ENCODE measurements at places on chromosomes 11 and 22.

GRCh38 chr11:60204922-60205321, 22.0 kb upstream of the MS4A6A start:
- no peak for DNase-seq

- DNase-seq = no peak
Measured at GRCh38 chr22:33440756-33441155, 382.6 kb upstream of the SYN3 start.

- DNase-seq = no peak
Measured at GRCh38 chr11:128311742-128312719, 275.3 kb downstream of the ETS1 start.

GRCh38 chr11:74237541-74237940, 66.5 kb downstream of the PPME1 start:
- DNase-seq = no peak

DNA sequence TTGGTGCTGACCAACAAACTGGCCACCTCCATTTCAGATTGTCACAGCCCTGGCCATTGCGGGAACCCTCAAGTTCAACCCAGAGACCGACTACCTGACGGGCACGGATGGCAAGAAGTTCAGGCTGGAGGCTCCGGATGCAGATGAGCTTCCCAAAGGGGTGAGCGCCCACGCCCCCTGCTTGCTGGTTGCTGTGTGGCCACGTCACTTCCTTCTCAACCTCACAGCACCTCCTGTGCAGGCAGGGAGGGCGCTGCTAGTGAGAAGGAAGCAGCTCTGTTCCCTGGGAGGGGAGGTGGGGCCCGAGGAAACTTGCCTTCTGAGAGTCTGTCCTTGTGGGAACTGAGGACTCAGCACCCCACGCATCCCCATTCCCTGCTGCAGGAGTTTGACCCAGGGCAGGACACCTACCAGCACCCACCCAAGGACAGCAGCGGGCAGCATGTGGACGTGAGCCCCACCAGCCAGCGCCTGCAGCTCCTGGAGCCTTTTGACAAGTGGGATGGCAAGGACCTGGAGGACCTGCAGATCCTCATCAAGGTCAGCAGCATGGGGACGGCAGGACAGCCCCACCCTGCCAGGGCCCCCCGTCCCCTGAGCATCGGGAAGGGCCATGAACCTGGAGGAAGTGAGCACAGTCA, 19.3 kb downstream of the POLR3H start:
- no peak for DNase-seq

DNA sequence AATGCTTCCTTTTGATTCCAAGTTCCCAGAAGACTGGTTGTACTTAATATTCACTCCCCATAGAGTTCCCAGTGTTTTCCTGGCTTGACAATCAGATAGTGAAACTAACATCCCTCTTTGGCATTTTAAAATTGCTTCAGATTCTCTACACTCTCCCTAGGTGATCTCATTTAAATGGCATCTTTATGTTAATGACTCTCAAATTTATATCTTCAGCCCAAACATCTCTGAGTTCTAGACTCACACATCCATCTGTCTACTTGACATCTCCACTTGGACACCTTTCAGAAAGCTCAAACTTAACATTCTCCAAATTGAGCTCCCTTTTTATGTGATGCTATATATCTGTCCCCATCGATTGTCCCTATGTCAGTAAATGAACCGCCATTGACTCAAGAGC, 232.0 kb downstream of the NTM start:
- no peak for DNase-seq

DNA sequence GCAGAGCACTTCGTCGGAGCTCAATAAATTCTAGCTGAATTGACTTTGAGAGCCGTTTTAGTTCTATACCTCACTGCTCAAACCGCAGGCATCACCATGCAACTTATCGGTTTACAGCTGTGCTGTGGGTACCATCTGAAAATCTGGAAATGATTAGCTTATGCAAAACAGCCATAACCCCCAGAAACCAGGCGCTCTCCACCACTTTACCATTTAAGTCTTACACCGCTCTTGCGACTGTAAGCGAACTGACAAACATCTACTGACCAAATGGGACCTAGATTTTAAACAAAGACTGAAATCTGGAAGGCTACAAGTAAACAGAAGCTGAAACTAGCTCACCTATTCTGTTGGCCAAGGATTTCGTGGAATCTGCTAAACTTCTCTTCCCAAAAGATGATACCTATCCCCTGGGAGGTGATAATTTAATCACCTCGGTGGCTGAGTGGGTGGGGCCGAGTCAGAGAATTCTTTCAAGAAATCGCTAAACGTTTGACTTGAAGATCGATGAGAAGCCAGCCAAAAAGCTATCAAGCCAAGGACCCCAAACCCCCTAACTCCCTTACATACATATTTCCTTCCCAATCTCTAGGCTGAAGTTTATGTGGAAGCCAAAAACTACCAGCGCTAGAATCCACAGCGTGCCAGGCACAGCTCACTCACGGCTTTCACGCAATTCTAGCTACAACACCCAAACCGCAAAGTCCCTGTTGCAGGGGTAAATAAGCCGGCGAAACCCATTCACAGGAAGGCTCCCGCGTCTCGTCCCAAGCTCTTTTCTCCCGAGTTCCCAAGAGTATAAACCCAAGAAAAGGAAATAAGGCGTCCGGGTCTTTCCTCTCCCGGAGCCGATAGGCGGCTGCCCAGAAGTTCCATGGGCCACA, 644 bp downstream of the SPTY2D1 start:
- DNase-seq = peak; percentile 39

- DNase-seq = peak; percentile 39
Measured at GRCh38 chr11:17571431-17572358, 24.6 kb downstream of the OTOG start.

DNA sequence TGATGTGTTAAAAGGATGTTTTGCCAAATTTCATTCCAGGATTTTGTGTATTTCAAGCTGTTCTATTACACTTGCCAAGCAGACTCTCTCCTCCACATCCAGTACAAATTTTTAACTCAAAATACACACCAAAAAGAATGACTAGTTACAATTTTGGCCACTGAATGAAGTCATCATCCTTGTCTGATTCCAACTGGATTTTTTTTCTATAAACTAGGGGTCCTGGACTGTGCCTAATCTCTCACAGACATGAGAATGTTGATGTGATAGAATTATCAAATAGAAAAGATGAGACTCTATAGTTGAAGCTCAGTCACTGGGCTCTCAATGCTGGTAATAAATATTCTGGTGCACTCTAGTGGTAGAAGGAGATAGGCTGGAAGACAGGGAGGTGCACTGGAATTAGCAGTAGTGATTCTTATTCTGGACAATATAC, 85.8 kb downstream of the FANCF start:
- DNase-seq = no peak

DNA sequence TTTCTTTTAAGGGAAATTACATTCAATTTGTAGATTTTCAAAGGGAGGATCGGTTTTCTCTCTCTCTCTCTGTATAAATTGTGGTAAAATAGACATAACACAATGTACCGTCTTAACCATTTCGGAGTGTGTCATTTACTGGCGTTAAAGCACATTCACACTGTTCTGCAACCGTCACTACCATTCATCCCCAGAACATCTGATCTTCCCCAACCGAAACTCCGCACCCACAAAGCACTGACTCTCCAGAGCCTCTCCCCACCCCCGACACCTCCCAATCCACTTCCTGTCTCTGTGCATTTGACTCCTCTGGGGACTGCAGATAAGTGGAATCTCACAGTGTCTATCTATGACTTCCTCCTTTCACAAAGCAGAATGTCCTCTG, 15.9 kb upstream of the GRAMD4 start:
- no peak for DNase-seq

- DNase-seq = peak; percentile 59
Measured at GRCh38 chr11:12540075-12540680, 134.0 kb upstream of the TEAD1 start.

GRCh38 chr11:92149996-92150395, 74.6 kb upstream of the FAT3 start:
- DNase-seq = no peak

GRCh38 chr11:13450832-13451397, 12.1 kb downstream of the BTBD10 start:
- no peak for DNase-seq

- peak; percentile 45 for DNase-seq
Measured at GRCh38 chr11:33930317-33931021, 38.6 kb upstream of the LMO2 start.

- no peak for DNase-seq
Measured at GRCh38 chr22:23836281-23836680, 2.5 kb downstream of the DERL3 start.

- DNase-seq = no peak
Measured at GRCh38 chr11:76666408-76666807, 4.1 kb downstream of the LRRC32 start.

- no peak for DNase-seq
Measured at GRCh38 chr22:23789638-23790037, 2.9 kb downstream of the SMARCB1 start.

GRCh38 chr11:64238999-64239398, 1.9 kb upstream of the FKBP2 start:
- DNase-seq = no peak

- DNase-seq = no peak
Measured at GRCh38 chr11:78656327-78656726, 81.7 kb upstream of the NARS2 start.

DNA sequence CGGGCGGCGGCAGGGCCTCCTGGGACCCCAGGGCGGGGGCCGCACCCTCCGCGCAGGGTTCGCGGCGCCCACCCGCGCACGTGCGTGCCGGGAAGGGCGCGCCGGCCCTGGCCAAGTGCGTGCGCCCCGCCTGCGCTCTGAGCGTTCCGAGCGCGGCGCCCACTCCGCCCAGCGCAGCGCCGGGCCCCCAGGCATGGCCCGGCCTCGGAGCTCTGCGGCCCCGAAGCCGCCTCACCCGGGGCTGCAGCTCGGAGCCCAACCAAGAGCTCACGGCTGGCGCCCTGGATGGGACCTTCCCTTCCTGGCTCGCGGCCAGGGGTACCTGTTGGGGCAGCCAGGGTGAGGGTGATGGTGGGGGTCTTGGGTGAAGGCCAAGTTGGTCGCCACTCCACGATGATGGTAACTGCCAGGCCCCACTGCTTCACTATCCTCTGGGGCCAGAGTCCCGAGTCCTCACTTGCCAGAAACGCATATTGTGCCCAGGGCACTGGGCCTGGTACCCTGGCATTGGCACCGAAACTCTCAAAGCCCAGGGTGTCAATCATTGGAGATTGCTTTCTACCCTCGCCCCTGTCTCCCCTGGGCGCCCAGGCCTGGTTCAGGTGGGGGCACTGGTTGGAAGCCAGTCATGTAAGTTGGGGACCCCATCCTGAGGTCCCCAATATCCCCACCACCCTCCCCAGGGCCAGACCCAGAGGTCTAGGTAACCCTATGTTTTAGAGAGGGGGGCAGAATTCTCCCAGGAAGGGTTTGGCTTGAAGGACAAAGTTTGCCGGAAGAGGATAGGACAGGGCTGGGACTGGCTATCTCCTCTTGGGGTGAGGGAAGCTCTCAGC, 882 bp downstream of the ANO1 start:
- no peak for DNase-seq
